Substantia nigra (tissue), 51 donors: ENCODE measurements at places on chromosomes 4 and X.

DNA sequence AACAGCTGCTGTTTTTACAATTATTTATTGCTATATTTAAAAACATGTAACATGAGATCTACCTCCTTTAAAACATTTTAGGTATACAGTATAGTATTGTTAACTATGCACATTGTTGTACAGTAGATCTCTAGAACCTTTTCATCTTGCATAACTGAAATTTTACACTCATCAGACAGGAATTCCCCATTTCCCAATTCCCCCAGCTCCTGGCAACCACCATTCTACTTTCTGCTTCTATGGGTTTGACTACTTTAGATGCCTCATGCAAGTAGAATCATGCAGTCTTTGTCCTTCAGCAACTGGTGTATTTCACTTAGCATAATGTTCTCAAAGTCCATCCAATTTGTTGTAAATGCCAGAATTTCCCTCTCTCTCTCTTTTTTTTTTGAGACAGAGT, 9.7 kb upstream of the LSM6 start:
- DNase-seq, result no peak

- no peak for DNase-seq
Measured at GRCh38 chr4:30122711-30123110, 597.5 kb upstream of the PCDH7 start.

DNA sequence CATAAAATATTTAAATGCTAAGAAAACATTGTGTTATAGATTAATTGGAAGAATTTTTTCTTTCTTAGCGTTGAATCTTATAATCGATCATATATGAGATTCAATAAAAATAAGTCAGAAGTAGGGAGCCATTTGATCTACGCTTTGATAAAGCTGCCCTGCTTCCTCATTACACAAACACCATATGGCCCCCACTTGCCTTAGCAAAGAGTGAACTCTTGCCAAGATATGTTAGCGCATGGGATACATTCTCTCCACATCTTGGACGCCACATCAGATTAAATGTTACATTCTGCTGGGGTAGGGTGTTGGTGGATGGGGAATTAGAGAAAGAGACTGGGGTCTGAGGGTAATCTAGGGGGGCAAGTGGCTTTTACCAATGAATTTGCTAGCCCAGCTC, 207.7 kb upstream of the MID1 start:
- DNase-seq, result no peak

DNA sequence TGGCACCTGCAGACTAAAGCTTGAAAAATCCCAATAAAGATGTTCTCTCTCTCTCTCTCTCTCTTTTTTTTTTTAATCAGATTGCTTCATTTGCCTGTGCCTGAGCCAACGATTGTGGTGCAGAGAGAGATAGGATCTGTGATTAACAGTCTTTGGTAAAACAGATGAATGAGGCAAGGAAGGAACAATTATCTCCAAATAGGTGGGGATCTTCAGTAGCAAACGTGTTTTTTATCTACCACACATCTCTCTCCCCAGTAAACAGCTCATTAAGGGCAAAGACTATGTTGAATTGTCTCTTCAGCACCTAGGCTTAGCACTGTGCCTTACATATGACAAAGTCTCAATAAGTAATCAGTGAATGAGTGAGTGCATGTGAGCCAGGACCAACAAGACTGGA, 96.3 kb downstream of the SMIM20 start:
- no peak for DNase-seq

DNA sequence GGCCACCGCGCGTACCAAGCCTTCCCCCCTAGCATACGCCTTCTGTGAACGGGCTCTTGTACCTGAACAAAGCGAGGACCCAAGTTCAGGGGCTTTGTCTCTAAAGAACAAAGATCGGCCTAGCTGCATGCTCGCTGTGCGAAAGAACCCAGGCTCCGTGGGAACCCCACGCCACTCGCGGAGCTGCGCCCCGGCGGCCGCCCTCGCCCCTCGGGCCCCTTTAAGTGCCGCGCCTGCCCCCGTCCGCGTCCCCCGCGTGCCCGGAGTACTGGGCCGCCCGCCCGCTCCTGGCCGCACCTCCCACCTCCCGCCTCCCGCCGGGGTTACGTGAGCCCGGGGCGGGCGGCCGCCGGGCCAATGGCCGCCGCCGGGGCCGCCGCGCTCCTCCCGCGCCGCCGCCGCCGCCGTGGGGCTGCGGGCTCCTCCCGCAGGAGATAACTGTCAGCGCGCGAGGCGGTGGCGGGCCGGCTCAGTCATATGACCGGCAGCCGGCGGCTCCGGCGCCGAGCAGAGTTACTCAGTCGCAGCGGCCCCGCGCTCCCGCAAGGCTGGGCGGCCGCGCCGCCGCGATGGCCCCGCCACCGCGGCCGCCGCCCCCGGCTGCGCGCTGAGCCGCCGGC, at the start of gene FNIP2:
FNIP2 (plus strand) TSS at position 472 of the 620 bp plus-strand sequence. CDS start 187 bp downstream, outside the sequence.
- peak; percentile 56 for DNase-seq

DNA sequence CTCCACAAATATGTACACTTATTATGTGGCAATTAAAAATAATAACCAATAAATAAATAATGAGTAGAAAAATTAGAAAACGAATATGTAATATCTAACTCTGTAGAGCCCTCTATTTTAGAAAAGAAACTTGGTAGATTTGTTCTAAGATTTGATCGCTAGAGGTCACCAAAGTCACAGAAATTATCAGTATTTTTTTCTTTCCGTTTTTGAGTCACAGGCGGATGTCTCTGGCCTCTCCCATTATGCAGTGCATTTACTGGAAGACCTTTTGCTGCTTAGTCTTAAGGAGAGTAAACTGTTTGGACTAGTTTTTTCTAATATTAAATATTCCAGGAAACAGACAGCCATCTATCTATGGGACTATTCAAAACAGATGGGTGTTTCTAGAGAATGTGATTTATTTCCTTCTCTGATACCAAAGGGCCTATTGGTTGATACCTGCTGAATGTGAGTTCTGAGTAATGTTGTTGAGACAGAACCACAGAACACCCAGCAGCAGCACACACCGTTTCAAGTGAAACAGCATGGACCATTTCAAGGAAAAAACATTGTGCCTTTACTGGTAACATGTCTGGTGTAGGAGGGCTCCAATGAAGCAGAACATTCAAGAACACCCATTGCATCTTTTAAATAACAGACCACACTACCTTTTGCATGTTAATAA, 34.0 kb upstream of the GYPA start:
- no peak for DNase-seq

DNA sequence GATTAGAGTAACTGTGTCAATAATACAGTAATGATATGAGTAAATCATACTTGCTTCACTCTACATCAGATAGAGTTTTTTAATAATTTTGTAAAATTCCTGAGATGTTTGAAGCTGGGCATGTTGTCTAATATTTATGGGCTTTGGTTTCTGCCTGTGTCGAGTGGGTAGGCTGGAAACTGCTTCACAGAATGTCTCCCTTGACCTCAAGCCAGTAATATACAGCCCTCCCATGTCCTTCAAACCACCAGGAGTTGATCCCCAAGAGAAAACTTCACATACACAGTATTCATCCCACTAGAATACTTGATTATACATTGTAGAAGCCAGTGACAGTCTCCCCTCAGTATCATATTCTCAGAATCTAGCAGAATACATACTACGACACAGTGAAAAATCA, 284.8 kb upstream of the TENM3 start:
- no peak for DNase-seq

GRCh38 chr4:38787693-38788092, 4.9 kb upstream of the TLR10 start:
- no peak for DNase-seq

GRCh38 chr4:4555916-4556315, 14.1 kb upstream of the STX18 start:
- no peak for DNase-seq

DNA sequence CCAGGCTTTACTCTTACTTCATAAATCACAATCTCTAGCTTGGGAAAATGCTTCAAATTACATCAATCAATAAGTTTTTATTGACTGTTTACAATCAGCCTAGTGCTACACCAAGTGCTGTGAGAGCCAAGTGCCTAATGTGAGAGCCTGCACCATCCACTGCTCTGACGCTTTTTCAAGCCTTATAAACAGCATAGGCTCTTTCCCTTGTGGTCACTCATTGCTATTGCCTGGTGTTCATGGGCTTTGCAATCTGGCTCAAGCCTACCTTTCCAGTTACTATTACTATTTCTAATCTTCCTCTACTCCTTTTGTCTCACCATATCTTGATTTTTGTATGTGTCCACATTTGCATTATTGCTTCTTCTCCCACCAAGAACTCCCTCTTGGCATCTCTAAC, 77.0 kb downstream of the REELD1 start:
- DNase-seq, result no peak

DNA sequence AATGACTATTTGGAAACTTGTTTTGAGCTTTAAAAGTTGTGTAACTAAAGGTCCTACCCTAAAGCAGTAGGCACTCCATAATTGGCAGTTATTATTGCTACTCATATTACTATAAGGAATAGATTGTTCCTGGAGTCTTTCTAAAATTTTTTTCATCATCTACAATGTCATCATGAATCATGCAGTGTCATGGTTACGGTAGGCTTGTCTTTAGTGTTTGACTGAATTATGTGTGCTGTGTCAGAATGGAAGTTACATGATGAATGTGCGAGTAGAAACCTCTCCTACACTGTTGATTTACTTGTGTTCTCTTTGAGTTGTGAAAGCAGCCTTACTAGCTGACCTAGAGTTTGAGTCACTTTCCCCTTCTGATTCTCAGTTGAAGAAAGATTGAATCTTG, 1099.9 kb downstream of the RAPGEF2 start:
- DNase-seq, result no peak
